ENCODE measurements at places on chromosomes 5 and 9.

DNA sequence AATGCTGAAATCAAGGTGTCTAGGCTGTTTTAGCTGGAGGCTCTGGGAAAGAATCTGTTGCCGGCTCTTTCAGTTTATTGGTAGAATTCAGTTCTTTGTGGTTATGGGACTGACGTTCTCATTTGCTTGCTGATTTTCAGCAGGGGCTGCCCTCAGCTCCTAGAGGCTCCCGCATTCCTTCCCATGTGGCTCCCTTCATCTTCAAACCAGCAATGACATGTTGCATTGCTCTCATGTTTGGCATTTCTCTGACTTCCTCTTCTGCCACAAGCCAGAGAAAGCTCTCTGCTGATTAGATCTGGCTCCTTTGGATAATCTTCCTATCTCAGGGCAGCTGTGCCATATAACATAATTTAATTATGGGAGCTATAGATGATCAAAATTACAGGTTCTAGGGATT lies 360.3 kb downstream of the LRRC70 start:
- DNase-seq, result no peak

DNA sequence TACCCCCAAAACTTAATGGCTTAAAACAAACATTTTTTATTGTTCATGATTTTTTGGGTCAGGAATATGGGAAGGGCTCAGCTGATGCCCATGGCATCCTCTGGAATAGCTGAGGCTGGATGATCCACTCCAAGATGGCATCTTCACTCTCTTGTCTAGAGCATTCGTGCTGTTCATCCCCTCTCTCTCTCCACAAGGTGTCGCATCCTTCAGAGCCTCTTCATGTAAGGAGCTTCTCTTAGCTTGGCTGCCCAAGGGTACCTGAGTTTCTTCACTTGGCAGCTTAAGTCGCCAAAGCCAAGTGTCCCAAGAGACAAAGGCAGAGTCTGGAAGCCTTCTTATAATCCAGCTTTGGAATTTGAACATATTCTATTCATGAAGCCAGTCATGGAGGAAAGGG lies 294.7 kb downstream of the CHSY3 start:
- DNase-seq, result peak; percentile 7

DNA sequence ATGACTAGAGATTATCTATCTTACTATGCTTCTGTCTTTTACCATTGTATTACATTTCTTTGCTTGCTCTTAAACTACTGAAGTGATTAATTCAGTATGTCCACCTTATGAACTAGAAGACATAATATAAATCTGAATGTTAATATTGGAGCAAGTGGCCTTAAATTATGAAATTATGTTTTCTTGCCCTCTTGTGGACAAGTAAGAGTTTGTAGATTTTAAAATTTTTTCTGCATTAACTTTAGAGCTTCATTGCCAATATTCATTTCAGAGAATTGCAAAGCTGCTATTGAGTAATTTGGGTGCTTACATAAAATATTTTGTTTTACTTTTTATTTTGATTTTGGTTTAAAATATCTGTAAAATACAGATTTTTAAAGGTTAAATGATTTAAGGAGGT lies 55.3 kb downstream of the RANBP17 start:
- no peak for DNase-seq

- no peak for DNase-seq
Measured at GRCh38 chr9:125463926-125464325, 202.3 kb downstream of the GAPVD1 start.

- DNase-seq, result no peak
Measured at GRCh38 chr5:75054134-75054930, 2.0 kb upstream of the GCNT4 start.

- DNase-seq, result no peak
Measured at GRCh38 chr5:120517607-120518252, 53.6 kb downstream of the PRR16 start.

Data from CD8-positive, alpha-beta T cell (primary cell).